NCI-H2081 (cell line): ENCODE measurements at places on chromosomes 6 and 20.

GRCh38 chr6:1396952-1397868, 7.8 kb downstream of the FOXF2 start:
- DNase-seq = peak; percentile 51

GRCh38 chr6:165678429-165678828, 15.4 kb upstream of the PDE10A start:
- DNase-seq = no peak

DNA sequence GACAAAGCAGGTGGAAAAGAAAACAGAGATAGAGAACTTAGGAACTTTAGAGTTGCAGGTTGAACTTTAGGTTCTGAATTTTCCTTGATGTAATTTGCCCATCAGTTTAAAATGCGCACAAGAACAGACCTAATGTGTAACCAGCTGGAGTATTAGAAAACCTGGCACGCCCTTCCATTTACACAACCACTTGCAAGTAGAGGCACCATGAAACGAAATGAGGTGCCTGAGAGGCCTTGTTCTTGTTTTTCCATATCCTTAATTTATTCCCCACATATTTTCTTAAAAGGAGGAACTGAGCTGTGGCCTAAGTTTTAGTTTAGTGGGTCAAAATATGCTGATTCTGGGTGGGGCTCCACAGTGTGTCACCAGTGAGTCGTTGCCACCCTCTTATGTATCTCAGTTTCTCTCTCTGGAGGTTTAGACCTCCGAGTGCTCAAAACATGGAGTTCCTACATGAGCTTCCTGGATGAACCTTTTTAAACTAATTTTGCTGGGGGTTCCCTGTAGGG, 17.2 kb upstream of the IL22RA2 start:
- DNase-seq = no peak

DNA sequence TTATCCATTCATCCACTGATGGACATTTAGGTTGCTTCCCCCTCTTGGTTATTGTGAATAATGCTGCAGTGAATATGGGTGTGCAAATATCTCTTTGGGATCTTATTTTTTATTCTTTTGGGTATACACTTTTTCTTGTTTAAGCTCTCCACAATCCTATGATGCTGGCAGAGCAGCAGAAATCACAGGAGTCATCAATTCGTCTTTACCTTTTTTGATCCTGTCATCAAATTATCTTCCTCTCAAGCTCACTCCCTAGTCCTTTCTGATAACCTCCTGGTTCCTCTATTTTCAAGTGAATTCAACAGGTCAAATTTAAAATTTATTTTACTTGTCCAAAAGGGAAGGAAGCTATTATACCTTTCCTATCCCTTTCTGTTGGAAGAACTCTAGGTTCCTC, 89.1 kb downstream of the PLCG1 start:
- DNase-seq = no peak

GRCh38 chr20:61566691-61567090, 314.6 kb downstream of the CDH4 start:
- no peak for DNase-seq

DNA sequence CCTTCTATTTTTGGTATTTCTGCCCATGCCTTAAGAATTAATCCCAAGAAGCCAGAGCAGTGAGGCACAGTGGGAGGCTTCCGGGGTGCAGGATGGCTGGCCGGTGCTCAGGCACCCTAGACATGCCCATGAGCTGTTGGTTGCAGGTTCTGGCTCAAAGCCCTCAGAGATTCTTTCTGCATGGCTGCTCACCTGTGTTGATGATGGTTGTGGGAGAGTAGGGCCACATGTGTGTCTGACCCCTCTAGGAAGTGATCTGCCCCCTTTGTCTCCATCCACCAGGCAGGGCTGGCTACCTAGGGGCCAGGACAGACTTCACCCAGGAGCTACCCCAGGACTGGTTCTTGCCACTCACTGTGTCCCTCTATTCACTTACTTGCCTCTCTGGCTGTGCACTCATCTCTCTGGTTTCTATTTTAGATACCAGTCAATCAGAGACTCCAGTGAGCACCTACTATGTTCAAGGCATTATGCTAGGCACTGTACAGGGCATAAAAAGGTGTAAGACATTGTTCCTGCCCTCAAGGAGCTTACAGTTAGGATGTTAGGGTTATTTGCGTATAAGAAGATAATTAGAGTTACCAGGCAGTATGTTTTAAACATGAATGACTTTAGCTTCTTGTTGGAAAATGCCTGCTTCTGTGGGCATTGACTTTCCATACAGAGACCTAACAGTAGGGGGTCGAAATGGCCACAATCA, 16.8 kb downstream of the CD83 start:
- DNase-seq = no peak

GRCh38 chr20:23419995-23420901, 1.0 kb downstream of the NAPB start:
- DNase-seq = peak; percentile 70

GRCh38 chr6:156395276-156395675, 381.9 kb upstream of the ARID1B start:
- DNase-seq = peak; percentile 11

GRCh38 chr20:62400021-62400420, 7.1 kb downstream of the CABLES2 start:
- no peak for DNase-seq

DNA sequence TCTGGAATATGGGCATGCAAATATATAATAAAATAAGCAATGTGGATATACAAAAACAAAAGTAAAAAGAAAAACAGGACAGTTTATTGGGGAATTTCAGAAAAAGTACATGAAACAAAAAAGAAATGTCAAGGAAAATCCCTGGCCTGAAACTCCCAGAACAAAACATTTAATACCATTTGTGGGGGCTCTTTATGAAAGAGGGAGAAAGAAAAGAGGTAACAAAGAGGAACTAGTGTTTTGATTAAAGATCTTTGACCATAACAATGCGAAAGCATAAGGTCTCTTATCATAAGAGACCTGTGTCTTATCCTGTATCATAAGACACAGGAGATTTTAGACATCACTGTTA, 88.6 kb upstream of the ARID1B start:
- DNase-seq = no peak

DNA sequence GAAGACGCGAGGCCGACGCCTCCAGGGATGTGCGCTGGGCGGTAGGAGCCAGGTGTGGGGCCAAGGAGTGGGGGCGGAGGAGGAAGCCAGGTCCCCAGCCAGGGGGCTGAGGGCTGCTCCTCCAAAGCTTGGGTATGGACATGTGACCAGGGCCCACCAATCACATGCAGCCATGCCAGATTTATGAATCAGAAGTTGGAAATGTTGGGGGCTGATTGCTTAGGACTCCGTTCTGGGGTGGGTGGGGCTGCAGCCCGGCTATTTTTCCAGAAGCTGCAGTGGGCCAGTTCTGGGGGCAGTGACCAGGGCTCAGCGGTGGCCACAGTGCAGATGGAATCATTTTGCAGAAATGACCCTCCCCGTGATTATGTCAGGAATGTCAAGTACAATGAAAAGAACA, 96.0 kb downstream of the CEBPB start:
- no peak for DNase-seq

- no peak for DNase-seq
Observed at GRCh38 chr6:107490566-107491137, 735 bp downstream of the SOBP start.

GRCh38 chr6:100300221-100300736, 164.4 kb downstream of the SIM1 start:
- no peak for DNase-seq

DNA sequence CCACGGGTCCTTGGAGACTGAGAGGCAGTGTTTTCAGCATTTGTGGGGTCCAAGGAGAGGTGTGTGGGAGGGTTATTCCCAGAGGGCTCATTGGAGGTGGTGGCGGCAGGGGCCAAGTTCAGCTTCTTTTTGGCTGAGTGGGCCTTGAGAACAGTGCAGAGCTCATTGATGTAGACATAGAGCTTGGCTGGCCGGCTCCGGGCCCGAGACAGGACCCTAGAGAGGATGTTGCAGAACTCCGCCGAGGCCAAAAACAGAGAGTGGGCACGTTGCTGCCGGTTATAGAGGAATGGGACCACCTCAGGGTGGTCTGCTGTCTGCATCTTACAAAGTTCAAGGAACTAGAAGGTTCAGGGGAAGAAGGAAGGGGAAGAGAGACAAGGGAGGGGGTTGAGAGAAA, 3.7 kb upstream of the ZBTB22 start:
- DNase-seq = no peak

DNA sequence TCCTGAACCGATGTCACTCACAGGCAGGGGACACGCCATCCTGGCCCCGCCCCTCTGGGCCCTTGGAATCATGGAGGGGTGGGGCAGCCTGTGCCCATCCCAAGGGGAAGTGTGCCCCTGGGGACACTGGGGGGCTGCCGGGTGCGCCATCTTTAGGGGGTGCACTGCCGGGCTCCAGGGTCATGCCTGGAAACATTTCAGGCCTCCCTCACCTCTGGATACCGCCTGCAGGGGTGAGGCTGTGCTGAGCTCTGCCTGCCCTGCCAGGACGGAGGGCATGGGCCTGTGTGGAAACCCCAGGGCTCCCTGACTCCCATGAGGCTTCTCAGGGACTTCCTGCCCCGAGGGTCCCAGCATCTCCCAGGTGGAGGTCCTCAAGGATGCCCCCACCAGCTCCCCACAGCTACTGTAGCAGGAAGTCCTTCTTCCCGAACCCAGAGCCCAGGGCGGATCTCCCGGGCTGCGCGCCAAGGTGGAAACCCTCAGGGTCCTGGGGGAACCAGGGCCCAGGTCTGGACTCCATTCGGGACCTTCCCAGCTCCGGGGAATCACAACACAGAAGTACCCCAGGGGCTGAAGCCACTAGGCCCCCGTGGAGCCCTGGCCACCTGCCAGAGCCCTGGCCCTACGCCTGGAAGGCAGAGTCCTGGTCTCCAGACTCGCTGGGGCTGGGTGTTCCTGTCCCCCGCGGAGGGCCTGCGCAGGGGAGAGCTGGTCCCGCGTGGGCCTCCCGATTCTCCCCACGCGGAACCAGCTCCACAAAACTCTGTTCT, 15.6 kb downstream of the CHRNA4 start:
- no peak for DNase-seq

- DNase-seq = no peak
Observed at GRCh38 chr6:101015541-101015940, 134.4 kb upstream of the ASCC3 start.

DNA sequence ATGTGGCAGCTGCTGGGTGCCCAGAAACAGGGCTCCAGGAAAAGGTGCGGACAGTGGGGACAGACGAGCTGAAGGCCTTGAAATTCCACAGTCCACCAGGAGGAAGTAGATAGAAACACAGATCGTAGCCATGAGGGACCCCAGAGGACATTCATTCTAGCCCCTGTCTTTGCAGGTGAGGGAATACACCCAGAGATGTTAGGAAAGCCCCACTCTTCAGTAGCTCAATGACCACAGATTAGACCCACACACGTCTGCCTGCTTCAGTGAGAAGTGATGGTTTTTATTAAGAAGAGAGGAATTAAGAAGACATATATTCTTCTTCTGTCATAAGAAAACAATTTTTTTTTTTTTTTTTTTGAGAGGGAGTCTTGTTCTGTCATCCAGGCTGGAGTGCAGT, 123.0 kb downstream of the MAP3K7 start:
- no peak for DNase-seq

DNA sequence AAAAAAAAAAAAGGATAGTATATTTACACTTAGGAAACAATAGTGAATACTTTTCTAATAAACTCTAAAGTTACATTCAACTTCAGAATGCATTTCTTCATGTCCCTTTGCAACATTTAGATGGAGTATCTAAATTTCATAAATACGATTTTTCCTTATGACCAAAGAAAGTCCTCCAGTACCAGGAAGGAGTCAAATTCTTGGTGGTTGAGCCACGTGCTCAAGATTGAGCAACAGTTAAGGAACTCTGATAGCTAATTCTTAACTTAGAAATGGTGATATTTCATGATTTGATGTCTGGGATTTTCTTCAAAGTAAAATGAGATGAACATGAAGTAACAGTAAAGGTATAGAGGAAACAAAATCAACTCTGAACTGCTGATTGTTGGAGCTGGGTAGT, 92.7 kb downstream of the SASH1 start:
- DNase-seq = no peak

DNA sequence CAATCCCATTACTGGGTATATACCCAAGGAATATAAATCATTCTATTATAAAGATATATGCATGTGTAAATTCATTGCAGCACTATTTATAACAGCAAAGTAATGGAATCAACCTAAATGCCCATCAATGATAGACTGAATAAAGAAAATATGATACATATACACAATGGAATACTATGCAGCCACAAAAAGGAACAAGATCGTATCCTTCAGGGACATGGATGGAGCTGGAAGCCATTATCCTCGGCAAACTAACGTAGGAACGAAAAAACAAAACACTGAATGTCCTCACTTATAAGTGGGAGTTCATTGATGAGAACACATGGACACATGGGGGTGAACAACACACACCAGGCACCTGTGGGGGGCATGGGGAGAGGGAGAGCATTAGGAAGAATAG, 156.7 kb downstream of the RNGTT start:
- no peak for DNase-seq

DNA sequence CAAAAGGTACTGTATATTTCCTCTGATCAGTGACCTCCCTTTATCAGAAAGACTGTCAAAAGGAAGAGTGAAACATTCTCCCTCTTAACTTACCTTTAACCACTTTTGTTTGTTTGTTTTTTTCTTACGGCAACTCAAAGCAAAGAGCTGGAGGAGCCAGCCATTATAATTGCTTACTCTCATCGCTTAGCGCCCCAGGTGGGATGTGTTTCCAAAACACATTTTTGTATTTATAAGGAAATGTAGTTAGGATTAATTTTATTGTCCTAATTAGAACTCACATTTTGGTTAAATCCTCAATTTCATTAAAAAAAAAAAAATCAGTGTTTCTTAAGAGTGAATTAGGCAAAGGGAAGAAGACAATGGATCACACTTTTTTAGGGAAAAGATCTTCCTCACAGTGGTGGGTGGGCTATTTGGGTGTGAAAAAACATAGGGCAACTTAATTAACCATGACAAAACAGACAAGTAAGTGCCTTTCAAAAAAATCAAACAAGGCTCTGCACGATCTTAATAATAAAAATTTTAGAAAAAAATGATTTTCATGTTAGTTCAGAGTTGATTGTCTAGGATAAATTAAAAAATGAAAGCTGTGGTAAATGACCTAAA, 1.2 kb upstream of the PHACTR2 start:
- DNase-seq = no peak

DNA sequence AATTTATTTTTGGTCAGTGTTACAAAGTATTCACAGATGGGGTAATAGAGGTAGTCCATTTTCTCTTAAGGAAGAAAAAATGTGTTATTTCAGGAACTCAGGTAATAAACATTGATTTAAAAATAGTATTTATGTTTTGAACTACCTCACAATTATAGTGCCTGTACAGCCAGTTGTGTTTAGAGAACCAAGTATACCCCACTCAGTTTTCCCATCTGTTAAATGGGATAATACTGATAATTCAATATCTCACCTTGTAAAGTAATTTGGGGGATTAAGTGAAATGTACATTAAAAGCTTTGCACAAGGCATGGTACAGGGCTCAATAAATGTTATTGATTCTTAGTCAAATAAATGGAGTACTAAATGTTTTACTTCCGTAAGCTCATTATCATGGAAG, 4.7 kb downstream of the ZNF451 start:
- DNase-seq = no peak
